NCI-H1417 treated with DMSO at 0.1 percent for 48 hours (cell line): ENCODE measurements at places on chromosomes 5 and 9.

GRCh38 chr9:136565086-136565714 lies 19.4 kb upstream of the NOTCH1 start:
- no peak for DNase-seq

GRCh38 chr5:133525126-133525525 lies 87.2 kb downstream of the FSTL4 start:
- DNase-seq: no peak

DNA sequence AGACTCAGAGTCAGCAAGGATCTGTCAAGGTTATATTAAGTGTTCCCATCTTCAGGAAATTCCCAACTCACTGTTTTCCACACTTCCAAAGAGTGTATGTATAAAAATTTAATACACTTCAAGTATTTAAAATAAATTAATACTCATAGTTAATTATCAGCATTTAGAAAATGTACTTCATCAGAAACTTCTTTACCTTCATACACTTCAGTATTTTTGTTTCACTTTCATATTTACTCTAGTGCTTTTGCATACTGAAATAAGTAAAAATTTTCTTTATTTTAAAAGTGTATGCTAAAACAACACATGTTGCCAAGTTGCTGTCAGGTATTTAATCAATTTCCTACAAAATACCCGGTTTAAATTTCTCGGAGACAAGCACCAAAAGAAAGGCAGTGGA lies 16.5 kb downstream of the RICTOR start:
- DNase-seq: no peak

- DNase-seq: no peak
These were observed 286.5 kb downstream of the ZNF608 start for GRCh38 chr5:124459984-124460383.

DNA sequence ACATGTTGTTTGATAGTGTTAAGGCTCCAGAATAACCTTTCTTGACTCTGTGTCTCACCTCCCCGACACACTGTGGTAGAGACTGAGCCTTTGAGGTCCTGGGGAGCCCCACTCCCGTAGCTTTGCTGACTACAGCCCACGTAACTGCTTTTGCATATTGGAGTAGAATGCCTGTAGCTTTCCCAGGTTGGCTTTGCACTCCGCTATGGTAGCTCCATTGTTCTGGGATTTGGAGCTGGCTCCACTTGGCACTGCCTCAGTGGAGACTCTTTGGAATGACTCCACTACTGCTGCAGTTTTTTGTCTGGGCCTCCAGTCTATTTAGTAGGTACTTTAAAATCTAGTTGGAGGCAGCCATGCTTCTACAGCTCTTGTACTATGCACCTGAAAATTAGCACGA lies 56.2 kb upstream of the ANXA1 start:
- no peak for DNase-seq

GRCh38 chr5:113358696-113359095 lies 76.1 kb downstream of the TSSK1B start:
- DNase-seq: no peak

DNA sequence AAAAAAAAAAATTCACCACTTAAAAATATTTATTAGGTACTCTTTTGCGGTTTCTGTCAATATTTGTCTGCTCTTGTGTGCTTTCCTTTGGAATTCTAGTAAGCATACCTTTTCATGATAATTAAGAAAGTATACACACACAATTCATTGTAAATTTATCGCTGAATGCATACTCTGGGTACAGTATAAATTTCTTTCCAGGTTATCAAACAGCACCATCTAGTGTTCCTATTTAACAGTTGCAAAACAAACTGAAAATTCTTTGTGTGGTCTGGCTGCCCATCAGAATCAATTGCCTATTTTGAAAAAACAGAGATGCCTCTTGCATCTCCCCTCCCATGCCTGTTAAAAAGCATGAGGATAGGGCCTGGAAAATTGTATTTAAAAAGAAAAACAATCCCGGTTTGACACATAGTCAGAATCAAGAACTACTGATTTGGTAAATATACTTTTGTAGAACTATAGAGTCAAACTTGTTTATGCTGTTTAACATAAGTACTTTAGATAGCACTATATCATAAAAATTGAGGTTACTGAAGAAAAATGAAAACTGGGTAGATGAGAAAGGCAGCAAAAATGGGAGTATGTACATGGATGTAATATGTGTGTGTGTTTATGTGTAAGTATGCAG lies 16.2 kb downstream of the PGGT1B start:
- peak; percentile 22 for DNase-seq

DNA sequence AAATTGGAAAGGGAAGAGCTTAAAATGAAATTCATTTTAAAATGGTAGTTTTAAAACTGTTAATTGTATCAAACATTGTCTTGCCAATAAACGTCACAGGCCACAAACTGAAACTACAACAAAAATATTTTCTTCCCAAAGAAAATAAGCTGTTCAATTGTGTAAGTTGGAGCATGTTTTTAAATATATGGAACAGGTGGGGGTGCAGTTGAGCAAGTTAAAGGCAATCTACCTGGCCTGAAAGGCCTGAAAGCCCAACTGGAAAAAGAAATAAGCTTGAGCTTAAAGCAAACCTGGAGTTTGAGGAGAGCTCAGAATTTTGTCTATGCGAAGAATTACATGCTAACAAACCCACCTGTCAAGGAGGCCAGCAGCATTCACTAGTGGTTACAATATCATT lies 439.5 kb downstream of the ACTL7B start:
- DNase-seq: no peak

- no peak for DNase-seq
These were observed 64.3 kb downstream of the CPLANE1 start for GRCh38 chr5:37184748-37185364.

DNA sequence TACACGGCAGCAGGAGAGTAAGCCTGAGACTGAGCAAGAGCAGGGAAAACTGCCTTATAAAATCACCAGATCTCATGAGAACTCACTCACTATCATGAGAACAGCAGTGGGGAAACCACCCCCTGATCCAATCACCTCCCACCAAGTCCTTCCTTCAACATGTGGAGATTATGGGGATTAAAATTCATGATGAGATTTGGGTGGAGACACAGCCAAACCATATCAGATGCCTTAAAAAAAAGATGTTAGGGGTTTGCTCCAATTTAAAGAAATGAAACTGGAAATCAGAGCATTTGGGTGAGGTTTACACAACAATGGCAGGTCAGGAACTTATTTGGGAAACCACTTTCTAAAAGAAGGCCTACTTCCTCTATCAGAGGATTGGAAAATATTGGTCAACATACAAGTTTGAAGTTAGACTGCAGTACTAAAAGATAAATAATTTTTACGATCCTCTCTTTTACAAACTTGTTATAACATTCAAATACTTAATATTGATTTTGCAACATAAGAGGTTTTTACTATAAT lies 105.1 kb downstream of the FBN2 start:
- DNase-seq: no peak

DNA sequence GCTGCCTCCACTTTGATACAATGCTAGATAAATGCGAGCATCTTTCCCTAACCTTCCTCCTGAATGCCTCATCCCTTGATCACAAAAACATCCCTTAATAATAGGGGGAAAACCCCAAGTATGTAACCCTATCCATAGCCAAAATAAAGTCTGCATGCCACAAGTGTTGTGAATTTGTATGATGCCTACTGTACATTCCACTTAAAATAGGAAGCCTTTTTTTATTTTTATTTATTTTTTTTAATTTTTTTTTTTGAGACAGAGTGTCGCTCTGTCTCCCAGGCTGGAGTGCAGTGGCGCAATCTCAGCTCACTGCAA lies 207.0 kb downstream of the AOPEP start:
- no peak for DNase-seq

GRCh38 chr5:78540335-78541085 lies 108.1 kb downstream of the LHFPL2 start:
- DNase-seq: no peak

GRCh38 chr9:89311346-89312221 lies 589 bp downstream of the CKS2 start:
- DNase-seq: no peak

GRCh38 chr5:138503487-138504270 lies 38.4 kb downstream of the EGR1 start:
- no peak for DNase-seq

DNA sequence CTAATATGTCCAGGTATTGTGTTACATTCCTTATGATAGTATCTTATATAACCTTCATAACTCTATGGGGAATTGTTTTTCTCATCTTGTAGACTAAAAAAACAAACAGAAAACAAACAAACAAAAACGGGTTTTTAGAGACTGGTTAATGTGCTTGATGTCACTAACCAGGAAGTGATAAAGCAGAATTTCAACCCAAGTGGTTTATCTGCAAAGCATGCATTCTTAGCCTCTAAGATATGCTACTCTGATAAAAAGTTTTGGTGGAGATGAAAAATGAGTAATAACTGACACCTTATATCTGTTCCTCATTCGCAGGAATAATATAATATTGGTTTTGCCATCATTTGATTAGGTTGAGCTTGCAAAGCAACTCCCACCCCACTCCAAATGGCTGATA lies 53.4 kb downstream of the PUM3 start:
- DNase-seq: no peak

DNA sequence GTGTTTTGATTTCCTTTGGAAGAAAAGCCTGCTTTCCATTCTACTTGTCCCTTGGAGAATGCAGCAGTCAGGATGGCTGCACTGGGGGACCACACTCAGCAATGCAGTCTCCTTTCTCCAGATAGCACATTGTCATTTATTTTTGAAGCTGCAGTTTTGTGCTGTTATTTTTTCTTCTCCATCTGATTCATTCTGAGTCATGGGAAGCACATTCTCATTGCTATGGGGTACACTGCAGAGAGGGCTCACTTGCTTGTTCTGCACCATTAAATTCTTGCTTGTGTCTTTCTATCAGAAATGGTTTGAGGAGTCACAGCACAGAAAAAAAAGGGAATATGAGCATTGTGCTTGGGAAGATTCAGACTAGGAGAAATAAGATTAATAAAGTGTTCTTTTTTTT lies 39.7 kb upstream of the POC5 start:
- DNase-seq: no peak

GRCh38 chr5:141692919-141693725 lies 11.1 kb upstream of the ARAP3 start:
- DNase-seq: no peak

- DNase-seq: no peak
These were observed 2.3 kb downstream of the MAN2A1 start for GRCh38 chr5:109691996-109692395.

DNA sequence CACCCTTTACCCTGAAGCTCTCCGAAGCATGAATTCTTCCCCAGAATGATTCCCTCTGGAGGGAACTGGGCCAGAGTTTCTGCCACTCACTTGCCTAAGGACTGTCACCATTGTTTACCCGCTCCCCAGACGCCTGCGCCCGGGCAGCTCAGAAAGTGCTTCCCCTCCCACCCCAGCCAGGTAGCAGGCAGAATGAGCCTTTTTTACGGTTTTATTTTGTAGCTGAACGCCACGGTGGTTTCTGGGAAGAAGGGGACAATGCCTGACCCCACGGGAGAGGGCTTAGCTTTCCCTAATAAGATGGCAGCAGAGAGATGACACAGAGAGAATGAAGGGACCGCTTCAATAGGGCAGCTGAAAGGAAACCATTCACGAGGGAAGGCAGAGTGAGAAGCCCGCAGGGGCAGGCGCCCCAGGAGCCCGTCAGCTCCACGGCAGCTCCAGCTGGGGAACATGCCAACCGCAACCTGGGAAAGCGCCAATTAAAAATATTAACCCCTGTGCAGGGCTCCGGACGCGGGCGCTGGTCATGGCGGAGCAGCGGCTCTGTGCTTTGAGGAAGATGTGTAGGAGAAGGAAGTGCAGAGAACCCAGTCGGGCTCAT lies 20.4 kb upstream of the NTNG2 start:
- peak; percentile 53 for DNase-seq

DNA sequence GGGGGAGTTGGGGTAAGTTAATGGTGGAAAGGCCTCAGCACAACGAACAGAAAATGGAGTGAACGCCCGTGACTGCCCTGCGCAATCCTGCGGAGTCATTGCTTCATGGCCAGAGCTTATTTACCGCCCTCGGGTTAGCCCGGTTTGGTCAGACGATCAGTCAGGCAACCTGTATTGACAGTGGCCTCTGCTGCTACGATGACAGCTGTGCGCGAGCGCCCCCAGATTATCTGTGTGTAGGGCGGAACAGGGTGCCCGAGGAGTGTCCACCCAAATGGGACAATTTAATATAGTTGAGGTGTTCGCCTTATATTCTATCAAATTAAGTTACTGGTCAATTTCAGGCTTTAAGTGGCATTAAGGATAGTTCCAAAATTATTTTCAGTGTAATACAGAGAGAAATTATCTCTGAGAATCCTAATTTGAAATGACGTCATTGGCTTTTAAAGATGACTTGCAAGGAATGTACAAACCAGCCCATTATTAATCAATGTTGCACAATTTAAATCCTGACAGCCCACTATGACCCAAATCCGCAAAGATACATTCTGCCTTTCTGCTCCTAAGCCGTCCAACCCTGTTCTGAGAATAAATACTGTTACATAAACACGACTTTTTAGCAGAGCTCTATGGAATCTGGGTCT lies 879 bp upstream of the UBQLN1 start:
- no peak for DNase-seq

- DNase-seq: no peak
These were observed 39.1 kb upstream of the S1PR3 start for GRCh38 chr9:88952086-88952615.

DNA sequence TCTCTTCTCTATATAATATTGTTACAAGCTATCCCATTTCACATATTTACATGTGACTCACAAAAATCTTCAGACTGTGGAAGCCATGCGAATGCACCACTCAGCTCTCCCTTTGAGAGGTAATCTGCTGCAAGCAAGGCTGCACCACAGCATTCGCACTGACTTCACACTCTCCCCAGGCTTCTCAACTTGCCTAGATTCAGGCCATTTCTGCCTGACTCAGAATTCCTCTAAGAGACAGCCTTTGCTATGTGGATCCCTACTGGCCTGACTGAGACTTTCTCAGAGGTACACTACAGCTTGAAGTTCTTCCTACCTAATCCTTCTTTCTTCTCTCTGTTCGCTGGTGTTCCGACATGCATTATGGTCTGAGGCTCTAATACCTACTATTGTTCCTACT lies 21.1 kb upstream of the DMRTA1 start:
- no peak for DNase-seq
